ENCODE measurements at places on chromosomes 7 and 10.

DNA sequence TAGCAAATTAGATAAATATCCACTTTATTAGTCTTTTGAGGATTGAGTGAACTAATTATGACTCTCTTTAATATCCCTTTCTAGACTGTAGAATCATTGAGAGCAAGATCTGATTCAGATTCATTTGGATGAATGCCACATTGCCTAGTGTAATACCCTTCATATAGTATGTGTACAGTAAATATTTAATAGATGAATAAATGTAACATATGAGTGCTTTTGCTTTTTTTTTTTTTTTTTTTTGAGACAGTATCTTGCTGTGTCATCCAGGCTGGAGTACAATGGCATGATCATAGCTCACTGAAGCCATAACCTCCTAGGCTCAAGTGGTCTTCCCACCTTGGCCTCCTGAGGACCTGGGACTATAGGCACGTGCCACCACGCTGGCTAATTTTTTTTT lies 14.8 kb downstream of the SAMD8 start:
- DNase-seq, result no peak

DNA sequence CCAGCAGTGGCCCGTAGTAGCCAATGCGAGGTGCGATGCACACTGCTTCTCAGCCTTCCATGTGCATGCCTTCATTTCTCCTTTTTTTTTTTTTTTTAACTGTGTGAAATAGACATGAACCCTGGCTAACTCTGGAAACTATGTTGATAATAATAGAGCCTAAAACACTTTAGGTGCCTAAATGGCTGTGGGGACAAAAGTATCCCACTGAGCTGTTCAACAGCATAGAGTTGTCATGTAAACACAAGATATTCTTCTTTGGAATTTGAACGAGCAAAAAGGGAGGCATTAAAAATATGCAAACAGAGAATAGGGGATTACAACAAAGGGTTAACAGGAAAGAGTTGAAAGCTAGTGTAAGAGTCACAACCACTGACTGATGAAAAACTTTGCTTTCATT lies 162.1 kb upstream of the NOBOX start:
- no peak for DNase-seq

GRCh38 chr7:140697447-140698143 lies 1.1 kb downstream of the NDUFB2 start:
- no peak for DNase-seq

DNA sequence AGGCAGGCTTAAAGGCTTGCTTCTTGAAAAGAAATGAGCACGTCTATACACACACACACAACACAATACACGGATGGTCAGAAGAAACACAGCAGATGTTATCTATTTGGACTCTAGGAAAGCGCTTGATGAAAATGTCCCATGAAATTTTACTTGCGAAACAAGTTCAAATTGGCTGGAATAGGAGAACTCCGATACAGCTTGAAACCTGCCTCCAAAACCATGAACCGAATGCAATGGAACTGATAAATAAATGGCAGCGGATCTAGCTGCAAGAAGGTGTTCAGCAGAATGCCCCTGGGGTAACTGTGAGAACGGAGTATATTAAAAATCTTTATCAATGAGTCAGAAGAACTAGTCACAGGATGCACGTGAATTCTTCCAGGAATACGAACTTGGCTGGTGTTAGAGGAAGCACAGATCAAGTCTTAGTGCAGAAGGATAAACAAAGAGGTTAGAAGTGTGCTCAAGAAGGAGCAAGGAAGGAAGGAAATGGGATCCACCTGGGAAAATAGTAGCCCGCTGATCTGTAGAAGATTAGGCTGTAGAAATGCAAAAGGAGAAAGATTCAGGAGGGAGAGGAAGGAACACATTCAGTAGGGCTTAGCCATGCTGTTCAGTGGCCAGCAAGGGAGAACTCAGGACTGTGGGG lies 142.0 kb upstream of the PRKCQ start:
- DNase-seq, result no peak
